ENCODE measurements at places on chromosomes 11 and 22.

GRCh38 chr11:90134478-90135003 lies at the start of gene NAALAD2:
Gene NAALAD2, plus strand, starts transcription at chr11:90134663. Its CDS starts 96 bp downstream, at chr11:90134759.
- peak; percentile 18 for DNase-seq

GRCh38 chr11:66885950-66886440 lies 29.1 kb downstream of the LRFN4 start:
- no peak for DNase-seq

DNA sequence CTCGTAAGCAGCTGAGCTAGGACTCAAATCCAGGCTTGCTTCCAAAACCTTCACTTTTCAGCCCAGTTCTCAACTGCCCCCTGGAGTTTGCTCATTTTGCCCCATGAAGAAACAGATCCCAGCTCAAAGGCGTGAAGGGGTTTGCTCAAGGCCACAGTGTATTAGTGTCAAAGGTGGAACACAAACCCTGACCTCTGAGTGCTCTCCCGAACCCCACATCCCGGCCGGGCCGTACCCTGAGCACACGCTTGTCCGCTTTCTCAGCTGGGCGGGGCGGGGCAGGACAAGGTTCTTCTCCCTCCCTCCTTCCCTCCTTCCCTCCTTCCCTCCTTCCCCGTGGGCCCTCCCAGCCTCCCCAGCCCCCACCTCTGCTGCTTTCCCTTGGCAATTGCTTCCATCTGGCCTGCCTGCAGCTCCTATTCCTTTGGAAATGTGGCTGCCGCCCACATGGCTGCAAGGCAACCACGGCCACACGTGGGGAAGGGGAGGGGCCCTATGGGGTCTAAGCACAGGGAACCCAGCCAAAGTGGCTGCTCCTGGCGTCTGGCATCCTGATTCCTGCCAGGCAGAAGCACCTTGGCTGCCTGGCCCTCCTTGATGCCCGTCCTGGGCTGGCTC lies 4.1 kb downstream of the ST3GAL4 start:
- DNase-seq = peak; percentile 51

DNA sequence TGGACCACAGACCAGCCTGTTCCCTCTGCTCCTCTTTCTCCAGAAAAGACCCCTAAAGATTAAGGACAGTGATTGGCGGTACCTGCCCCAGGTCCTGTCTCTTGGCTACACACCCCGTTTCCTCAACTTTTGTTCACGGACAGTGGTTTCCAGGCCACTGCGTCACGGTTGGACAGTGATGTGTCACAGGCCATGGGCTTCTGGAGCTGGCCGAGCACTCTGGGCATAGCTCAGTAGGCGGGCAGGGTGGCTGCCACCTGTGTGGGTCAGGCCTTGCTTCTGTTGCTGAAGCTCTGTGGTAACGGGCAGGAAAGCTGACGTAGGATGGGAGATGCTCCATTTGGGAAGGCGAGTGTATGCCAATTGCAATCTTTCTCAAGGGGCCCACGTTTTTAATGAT lies 13.6 kb downstream of the TUB start:
- no peak for DNase-seq

DNA sequence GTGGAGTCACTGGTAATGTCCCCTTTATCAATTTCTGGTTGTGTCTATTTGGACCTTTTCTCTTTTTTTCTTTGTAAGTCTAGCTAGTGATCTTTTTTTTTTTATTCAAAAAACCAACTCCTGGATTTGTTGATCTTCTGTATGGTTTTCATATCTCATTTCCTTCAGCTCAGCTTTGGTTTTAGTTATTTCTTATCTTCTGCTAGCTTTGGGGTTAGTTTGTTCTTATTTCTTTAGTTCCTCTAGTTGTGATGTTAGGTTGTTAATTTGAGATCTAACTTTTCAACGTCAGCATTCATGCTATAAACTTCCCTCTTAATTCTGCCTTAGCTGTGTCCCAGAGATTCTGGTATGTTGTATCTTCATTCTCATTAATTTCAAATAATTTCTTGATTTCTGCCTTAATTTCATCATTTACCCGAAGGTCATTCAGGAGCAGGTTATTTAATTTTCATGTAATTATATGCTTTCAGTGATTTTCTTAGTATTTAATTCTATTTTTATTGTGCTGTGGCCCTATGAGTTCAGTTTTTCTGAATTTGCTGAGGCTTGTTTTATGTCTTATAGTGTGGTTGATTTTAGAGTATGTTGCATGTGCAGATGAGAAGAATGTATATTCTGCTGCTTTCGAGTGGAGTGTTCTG lies 29.0 kb downstream of the PI4KA start:
- no peak for DNase-seq

DNA sequence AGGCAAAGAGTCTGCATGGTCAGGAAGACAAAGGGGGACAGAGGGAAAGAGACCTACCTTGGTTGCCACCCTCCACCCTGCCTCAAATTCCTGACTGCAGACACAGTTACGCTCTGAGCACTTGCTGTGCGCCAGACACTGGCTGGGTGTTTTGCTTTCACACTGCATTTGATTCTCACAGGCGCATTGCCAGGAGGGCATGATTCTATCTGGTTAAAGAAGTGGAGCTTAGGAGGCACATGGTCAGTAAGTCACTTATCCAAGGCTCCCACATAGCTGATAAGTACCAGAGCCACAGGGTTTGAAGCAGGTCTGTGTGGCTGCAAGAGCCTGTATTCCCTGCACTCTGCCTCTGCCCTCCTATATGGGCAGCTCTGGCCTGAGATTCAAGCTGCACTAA lies 103.9 kb downstream of the TIMP3 start:
- DNase-seq = no peak

GRCh38 chr11:1478011-1478410 lies 8.6 kb downstream of the MOB2 start:
- no peak for DNase-seq

GRCh38 chr11:121553389-121553788 lies 100.6 kb upstream of the SORL1-AS1 start:
- no peak for DNase-seq

DNA sequence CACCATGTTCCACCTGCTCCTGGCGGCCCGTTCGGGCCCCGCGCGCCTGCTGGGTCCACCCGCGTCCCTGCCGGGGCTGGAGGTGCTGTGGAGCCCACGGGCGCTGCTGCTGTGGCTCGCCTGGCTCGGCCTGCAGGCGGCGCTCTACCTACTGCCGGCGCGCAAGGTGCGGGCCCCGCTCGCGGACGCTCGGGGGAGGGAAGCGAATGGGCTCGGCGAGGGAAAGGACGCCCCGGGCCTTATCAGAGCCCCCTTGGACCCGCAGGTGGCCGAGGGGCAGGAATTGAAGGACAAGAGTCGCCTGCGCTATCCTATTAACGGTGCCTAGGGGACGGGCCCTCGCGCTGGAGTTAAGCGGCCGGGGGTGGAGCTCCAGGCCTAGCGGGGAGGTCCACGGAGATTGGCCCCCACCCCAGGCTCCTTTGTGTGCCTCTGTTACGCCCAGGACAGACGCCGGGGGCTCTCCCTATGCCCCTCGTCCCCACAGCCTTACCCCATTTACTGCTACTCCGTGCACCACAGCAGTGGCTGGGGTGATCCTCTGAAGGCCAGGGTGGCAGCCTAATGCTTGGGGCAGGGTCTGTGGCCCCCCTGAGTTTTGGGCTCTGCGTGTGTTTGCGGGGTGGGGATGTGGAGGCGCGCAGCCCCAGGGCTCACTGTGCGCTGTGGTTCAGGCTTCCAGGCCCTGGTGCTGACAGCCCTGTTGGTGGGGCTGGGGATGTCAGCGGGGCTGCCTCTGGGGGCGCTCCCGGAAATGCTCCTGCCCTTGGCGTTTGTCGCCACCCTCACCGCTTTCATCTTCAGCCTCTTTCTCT lies 1.1 kb downstream of the TM7SF2 start:
- no peak for DNase-seq

DNA sequence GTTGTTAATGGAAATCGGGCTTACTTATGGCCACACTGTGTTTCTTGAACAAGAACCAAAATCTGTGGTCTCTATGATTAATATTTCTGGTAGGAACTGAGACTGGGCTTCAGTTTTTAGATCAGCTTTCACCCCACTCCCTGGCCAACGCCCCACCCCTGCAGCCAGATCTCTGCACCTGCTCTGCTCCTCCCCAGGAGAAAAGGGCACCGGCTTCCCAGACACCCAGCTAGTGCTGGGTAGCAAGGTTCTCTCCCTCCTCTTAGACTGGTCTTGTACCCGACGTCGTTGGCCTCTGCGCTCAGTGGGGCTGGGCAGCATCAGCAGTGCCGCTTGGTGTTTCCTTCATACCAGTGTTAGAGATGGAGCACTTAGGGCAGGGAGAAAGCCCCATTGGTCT lies 17.0 kb upstream of the CTTN start:
- no peak for DNase-seq
